ENCODE measurements at places on chromosomes 12 and 14. TPM values are rescaled to one million over a fixed set of nuclear protein-coding genes. Genes with fewer than 3 reads are reported as not detected.
A peak's percentile ranks its signal among the peaks of the same experiment; 100 is the strongest.

GRCh38 chr12:68231229-68231628 is 5.6 kb upstream of the IL26 start:
- no peak for DNase-seq
- no peak overlapping the region for H3K27ac ChIP-seq
- H3K4me1 ChIP-seq, result peaks cover 12% of the 10 kb centered on the region
- H3K36me3 ChIP-seq, result no peaks in the 10 kb centered on the region
- no peak overlapping the region for H3K4me3 ChIP-seq
- no peaks in the 10 kb centered on the region for H3K27me3 ChIP-seq

DNA sequence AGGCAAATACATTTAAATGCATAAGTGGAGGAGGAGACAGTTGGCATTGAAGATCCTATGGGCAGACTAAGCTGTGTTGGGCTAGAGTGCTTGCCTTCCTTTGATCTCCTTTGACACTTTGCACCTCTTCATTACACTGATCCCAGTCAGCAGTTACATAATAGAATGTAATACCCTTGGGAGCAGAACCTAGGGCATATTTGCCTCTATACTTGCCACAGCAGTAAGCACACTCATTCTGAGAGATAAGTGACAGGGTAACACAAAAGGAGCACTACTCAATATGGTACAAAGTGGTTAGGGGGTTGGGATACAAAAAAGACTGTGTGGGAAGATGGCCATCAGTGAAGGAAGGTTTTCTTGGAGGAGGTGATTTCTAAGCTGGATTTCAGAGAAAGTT is 9.0 kb downstream of the MARS1 start:
- H3K27ac ChIP-seq, result no peak overlapping the region
- H3K4me3 ChIP-seq, result no peak overlapping the region
- H3K36me3 ChIP-seq, result peaks cover 42% of the 10 kb centered on the region

DNA sequence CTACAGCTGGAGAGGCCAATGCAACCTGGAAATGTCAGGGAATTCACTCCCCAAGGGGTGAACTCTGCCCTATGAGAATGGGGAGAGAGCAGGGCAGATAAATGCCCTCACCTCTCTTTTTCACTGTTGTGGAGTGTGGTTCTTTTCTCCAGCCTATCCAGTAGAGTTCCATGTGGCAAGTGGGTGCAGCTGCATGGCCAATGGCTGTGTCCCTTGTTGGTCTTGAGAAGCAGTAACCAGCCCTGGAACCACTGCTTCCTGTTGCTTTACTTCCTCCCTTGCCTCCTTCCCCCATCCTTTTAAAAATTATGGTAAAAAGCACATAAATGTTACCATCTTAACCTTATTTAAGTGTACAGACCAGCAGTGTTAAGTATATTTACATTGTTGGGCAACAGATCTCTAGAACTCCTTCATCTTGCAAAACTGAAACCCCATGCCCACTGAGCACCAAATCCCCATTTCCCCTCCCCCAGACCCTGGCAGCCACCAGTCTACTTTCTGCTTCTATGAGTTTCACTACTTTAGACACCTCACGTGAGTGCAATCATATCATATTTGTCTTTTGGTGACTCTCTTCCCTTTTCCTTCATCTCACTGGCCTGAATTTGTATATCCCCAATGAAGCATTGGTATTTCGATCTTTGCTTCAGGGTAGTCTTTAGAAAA is 77.0 kb upstream of the GRIP1 start:
- H3K4me3 ChIP-seq, result no peak overlapping the region
- H3K36me3 ChIP-seq, result no peaks in the 10 kb centered on the region
- H3K27ac ChIP-seq, result no peak overlapping the region
- no peak for DNase-seq
- H3K4me1 ChIP-seq, result no peaks in the 10 kb centered on the region

DNA sequence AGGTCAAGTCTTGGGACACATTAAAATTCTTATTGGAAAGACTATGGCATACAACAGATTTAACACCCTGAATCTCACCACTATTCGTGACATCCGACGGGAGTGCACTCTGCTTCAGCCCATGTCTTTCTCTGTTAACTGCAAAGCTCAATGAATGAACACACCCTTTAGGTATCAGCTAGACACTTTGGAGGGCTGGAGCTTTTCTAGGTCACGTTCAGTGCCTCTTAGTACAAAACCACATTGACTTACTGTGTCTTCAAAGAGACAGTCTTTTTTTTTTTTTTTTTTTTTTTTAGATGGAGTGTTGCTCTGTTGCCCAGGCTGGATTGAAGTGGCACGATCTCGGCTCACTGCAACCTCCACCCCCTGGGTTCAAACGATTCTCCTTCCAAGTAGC is 80.6 kb downstream of the GLT1D1 start:
- H3K27ac ChIP-seq, result no peak overlapping the region
- H3K4me3 ChIP-seq, result no peak overlapping the region
- H3K4me1 ChIP-seq, result no peaks in the 10 kb centered on the region

DNA sequence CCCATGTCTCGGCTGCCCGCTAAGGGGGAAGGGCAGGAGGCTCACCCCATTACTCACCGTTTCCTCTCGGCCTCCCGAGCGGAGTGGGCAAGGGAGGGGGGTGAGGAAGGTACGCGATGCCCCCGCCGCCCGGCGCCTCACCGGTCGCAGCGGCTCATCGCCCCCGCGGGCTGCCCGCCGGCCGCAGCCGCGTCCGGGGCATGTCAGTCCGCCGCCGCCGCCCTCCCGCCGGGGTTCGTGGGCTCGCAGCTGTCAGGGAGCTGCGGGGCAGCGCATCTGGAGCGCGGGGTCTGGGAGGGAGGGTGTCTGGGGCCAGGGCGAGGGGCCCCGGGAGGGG is 461 bp downstream of the SLC8A3 start:
- no peaks in the 10 kb centered on the region for H3K36me3 ChIP-seq
- H3K27me3 ChIP-seq, result peaks cover 38% of the 10 kb centered on the region
- no peak for DNase-seq
- no peak overlapping the region for H3K4me3 ChIP-seq

GRCh38 chr14:102342238-102342637 is 20.5 kb downstream of the CINP start:
- DNase-seq, result no peak
- peaks cover 49% of the 10 kb centered on the region for H3K36me3 ChIP-seq
- H3K27me3 ChIP-seq, result no peaks in the 10 kb centered on the region
- no peak overlapping the region for H3K4me3 ChIP-seq
- no peak overlapping the region for H3K27ac ChIP-seq

- H3K4me1 ChIP-seq, result no peaks in the 10 kb centered on the region
- no peaks in the 10 kb centered on the region for H3K27me3 ChIP-seq
- H3K36me3 ChIP-seq, result no peaks in the 10 kb centered on the region
- no peak overlapping the region for H3K4me3 ChIP-seq
Observed at GRCh38 chr12:80299976-80300375, 144.1 kb upstream of the PTPRQ start.

GRCh38 chr12:22256605-22257004 is 77.9 kb downstream of the ST8SIA1 start:
- H3K36me3 ChIP-seq, result peaks cover 18% of the 10 kb centered on the region
- peaks cover 6% of the 10 kb centered on the region for H3K4me1 ChIP-seq
- no peak for DNase-seq
- no peaks in the 10 kb centered on the region for H3K27me3 ChIP-seq

- no peak overlapping the region for H3K27ac ChIP-seq
- no peak overlapping the region for H3K4me3 ChIP-seq
- H3K27me3 ChIP-seq, result peaks cover 11% of the 10 kb centered on the region
- H3K36me3 ChIP-seq, result no peaks in the 10 kb centered on the region
- no peaks in the 10 kb centered on the region for H3K4me1 ChIP-seq
Observed at GRCh38 chr14:55238019-55238680, 33.1 kb upstream of the FBXO34 start.

DNA sequence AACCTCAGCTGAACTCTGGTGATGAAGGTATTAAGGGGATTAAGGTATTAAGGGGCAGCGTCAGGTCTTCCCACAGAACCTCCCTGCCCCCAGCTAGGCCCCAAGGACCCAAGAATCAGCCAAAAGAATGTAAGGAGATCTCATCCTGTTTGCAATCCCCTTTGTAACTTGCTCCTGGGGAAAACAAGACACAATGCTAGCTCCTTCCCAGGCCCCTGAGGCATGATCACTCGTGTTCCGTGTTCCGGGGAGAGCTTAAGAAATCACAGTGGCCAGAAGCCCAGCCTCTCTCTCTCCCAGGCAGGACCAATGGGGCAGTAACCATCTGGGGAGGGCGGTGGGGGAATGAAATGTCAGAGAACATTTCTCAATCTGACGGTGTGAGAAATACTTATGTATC is 33.2 kb downstream of the PIGH start:
- H3K36me3 ChIP-seq, result no peaks in the 10 kb centered on the region
- H3K27ac ChIP-seq, result no peak overlapping the region
- no peaks in the 10 kb centered on the region for H3K27me3 ChIP-seq
- no peak overlapping the region for H3K4me3 ChIP-seq
- DNase-seq, result no peak

- no peaks in the 10 kb centered on the region for H3K27me3 ChIP-seq
- H3K36me3 ChIP-seq, result no peaks in the 10 kb centered on the region
- no peaks in the 10 kb centered on the region for H3K4me1 ChIP-seq
- H3K4me3 ChIP-seq, result no peak overlapping the region
- no peak for DNase-seq
Observed at GRCh38 chr14:25252793-25253192, 202.8 kb upstream of the STXBP6 start.

DNA sequence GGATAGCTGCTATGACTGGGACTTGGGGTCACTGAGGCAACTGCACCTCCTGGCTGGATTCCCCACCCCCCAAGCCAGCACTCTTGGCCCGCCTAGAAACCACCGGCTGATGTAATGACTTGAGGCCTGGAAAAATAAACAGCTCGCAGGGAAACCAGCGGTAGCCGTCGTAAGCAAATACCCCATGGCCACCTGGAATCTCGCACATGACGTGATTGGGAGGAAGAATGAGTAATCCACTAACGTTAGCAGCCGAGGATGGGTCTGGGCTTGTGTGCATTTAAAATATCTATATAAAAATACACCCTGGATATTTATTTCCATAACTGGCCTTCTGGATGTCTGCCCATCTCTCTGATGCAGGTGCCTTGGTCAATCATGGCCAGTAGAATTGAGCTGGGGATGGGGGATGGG is 120.1 kb downstream of the SMOC1 start:
- DNase-seq, result no peak
- H3K27me3 ChIP-seq, result peaks cover 4% of the 10 kb centered on the region
- no peaks in the 10 kb centered on the region for H3K4me1 ChIP-seq
- H3K27ac ChIP-seq, result no peak overlapping the region

DNA sequence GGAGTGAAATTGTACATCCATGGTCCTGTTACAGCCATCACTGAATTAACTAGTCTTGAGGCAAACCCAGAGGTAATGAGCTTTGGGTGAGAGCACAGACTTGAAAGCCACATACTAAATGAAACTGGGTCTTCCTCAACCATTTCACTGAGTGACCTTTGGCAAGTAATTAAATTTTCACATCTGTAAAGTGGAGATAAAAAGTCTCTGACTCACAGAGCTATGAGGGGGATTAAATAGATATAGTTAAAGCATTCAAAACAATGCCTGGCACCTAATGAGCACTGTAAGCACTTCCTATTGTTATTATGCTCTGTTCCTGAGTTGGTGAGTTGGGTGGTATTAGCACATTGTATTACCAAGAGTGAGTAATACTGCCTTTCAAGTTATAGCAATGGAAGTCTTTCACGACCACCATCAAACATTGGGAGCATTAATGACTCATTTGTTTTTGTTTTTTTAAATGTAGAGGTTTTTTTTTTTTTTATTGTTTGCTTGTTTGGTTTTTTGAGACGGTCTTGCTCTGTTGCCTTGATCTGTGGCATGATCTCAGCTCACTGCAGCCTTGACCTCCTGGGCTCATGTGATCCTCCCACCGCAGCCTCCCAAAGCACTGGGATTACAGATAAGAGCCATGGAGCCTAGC is 12.5 kb upstream of the STRN3 start:
- peaks cover 3% of the 10 kb centered on the region for H3K36me3 ChIP-seq
- no peaks in the 10 kb centered on the region for H3K4me1 ChIP-seq
- no peak overlapping the region for H3K4me3 ChIP-seq
- no peak overlapping the region for H3K27ac ChIP-seq

DNA sequence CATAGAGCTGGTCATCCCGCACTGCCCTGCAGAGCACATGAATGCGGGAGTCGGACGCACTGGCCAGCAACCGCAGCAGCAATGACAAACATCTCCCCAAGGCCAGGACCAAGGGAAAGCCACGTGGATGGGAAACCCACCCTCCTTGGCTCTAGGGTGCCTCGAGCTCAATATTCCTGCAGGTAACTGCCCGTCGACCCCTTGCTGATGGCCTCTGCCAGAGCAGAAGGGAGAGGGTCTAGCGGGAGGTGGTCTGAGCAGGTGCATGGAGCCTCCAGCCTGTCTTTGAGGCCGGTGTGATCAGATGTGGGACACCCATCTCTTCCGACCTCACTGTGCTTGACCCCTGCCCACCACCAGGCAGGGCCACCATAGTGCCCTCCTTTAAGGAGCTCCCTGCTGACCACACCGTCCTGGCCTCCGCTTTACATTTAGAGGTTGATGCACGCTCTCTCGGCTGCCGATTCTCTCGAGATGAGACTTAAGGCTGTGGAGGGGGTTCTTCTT is 89.7 kb downstream of the PIWIL1 start:
- no peak overlapping the region for H3K4me3 ChIP-seq
- no peaks in the 10 kb centered on the region for H3K27me3 ChIP-seq

- H3K27ac ChIP-seq, result no peak overlapping the region
- no peaks in the 10 kb centered on the region for H3K36me3 ChIP-seq
- peak; percentile 55 for DNase-seq
Observed at GRCh38 chr12:119659289-119659897, 8.5 kb upstream of the PRKAB1 start.

GRCh38 chr12:8603856-8604255 is 8.8 kb downstream of the AICDA start:
- H3K4me1 ChIP-seq, result no peaks in the 10 kb centered on the region
- no peak for DNase-seq
- no peak overlapping the region for H3K27ac ChIP-seq
- no peaks in the 10 kb centered on the region for H3K27me3 ChIP-seq
- no peaks in the 10 kb centered on the region for H3K36me3 ChIP-seq

The ANG gene
- 0.59 TPM for polyA plus RNA-seq

The TMEM132C gene
- polyA plus RNA-seq, result 0.06 TPM

The P2RX2 gene
- polyA plus RNA-seq, result not detected

The GPR137C gene
- not detected for polyA plus RNA-seq

The CCDC85C gene
- polyA plus RNA-seq, result 0.98 TPM

The SPTB gene
- polyA plus RNA-seq, result 0.11 TPM
